Epithelial cell of esophagus (primary cell): ENCODE measurements at places on chromosomes 11 and 22.

DNA sequence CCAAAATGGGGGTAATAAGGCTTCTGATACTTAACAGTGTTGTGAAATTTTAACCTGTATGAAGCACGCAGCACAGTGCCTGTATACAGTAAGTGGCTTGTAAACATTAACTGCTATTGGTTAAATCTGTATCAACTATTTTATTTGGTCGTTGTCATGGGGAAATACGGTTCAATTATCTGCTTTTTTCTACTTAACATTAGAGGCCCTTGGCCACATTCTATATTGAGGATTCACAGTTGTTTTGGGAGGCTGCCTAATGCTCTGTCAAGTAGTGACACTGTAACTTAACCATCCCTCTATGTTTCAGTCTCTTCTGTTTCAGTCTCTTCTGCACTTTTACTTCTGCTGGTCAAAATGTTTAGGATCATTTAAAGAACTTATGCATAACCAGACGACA lies 95.6 kb downstream of the LDLRAD3 start:
- no peak for DNase-seq

DNA sequence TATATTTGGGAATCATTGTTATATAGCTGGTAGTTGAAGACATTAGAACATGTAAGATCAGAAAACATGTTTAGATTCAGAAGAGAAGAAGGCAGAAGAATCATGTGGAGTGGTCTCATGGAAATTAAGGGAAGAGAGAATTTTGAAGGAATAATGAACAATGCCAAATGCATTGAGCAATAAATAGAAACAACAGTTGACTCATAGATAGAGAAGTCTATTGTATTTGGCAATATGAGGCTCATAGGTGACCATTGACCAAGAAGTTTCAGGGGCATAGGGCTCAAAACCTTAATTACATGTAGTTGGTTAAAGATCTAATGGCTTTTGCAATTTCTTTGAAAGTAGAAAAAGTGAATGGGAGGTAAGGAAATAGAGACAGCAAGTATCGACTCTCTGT lies 123.9 kb downstream of the PAX6 start:
- DNase-seq: peak; percentile 11

DNA sequence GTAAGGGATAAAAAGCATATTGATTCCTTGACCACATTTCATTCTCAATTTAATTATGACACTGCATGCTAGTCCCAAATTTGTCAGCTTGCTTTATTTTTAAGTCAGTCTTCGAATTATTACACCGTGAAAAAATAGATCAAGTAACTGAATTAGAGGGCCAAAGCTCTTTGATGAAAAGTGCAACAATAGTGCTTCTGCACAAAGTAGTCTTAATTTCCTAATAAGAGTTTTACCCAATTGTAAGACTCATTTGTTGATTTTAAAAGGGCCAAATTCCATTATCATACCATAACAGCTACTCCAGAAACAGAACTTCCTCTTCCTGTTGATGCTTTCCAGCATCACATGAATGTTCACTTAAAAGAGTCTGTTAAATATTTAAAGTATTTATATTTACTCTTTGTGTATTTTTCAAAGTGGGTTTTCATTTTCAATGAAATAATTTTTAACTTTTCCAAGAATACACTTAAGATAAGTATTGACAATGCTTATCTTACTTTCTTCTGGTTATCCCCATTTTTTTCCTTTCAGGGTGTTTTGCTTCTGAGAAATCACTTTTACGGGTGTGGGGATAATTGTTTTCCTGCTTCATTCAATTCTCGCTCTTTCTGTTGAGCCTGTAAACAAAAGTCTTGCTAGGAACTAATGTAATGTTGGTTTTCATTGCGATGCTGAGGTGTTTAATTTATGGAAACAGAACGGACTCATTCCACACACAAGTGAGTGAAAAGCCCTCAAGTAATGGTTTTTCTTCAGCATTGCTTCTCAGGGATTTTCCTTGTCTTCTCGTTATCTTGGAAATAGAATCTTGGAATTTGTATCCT lies 2.1 kb downstream of the ARHGEF12 start:
- peak; percentile 36 for DNase-seq

- DNase-seq: peak; percentile 5
These were observed 46.1 kb downstream of the ENTHD1 start for GRCh38 chr22:39847477-39847876.

GRCh38 chr22:29233277-29233877 lies 27.7 kb downstream of the EMID1 start:
- DNase-seq: no peak

DNA sequence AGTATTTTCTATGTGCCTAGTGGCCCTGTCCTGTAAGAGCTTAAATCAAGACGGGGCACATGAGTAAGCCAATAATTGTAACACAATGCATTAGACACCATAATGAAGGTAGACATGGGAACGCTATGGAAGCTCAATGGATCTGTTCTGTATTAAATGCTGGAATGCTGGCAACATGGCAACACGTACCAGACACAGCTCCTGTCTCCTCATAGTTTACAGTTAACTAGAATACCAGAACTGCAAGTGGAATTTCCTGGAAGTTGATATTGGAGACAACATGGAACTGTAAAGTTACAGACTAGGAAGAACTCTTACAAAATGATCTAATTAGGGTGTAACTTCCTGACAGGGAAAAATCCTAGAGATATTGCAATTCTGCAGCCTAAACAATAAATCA lies 12.4 kb downstream of the P4HA3 start:
- DNase-seq: no peak

GRCh38 chr22:21045585-21046294 lies at the start of gene LRRC74B:
Gene LRRC74B (plus strand): TSS chr22:21045946. CDS start chr22:21045987, 41 bp downstream.
- DNase-seq: peak; percentile 90
